ENCODE measurements at places on chromosomes 2 and 18. TPM values are rescaled to one million over a fixed set of nuclear protein-coding genes. Genes with fewer than 3 reads are reported as not detected.

GRCh38 chr2:197274349-197274748 lies 36.2 kb downstream of the ANKRD44 start:
- DNase-seq, result no peak

- DNase-seq, result no peak
Observed at GRCh38 chr2:226647621-226648518, 151.8 kb downstream of the IRS1 start.

- DNase-seq, result peak; percentile 45
Observed at GRCh38 chr2:26609839-26610277, 31.3 kb downstream of the CIB4 start.

GRCh38 chr2:67002618-67003371 lies 394.3 kb upstream of the ETAA1 start:
- no peak for DNase-seq

DNA sequence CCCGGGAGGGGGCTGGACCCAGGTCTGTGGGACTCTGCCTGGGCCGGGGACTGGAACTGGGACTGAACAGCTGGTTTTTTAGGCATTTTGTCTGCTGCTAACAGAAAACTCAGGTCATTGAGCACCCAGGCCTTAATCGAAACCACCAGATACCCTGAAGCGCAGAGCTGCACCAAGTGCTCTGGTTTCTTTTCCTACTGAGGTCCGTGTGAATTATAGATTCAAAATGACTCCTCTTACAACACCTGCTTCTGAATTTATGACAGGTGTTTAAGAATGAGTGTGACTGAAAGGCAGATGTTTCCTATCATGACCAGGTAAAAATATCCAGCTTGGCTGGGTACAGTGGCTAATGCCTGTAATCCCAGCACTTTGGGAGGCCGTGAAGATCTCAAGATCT lies 47.8 kb downstream of the TRAPPC12 start:
- DNase-seq, result no peak

SERPINB12 gene
- total RNA-seq, result not detected

- DNase-seq, result no peak
Observed at GRCh38 chr2:85945586-85945985, 56.8 kb upstream of the ST3GAL5 start.

KCMF1 gene
- total RNA-seq, result 70.8 TPM
